ENCODE measurements at places on chromosomes 5 and 9.

- DNase-seq: peak; percentile 38
Measured at GRCh38 chr9:14362175-14362574, 48.2 kb upstream of the NFIB start.

DNA sequence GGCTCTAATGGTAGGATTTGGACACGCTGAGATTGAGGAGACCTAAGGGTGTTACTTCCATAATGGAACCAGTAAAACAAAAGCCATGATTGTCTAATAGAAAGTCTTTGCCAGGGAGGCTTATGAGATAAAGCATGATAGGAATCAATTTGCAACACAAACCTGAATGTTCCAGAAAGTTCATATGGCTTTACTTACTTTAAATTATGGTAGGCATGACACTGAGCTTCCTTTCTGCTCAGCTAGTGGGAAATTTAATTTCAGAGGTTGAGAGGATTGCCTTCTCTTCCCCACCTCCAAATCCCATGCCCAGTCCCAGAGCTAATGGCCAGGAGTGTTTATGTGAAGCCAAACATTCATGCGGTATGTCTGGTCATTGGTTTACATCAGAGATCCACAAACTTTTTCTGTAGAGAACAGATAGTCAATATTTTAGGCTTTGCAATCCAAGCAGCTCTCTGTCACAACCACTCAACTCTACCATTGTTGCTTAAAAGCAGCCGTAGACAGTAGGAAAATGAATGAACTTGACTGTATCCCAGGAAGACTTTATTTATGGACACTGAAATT is 114.5 kb downstream of the UGCG start:
- DNase-seq: no peak

DNA sequence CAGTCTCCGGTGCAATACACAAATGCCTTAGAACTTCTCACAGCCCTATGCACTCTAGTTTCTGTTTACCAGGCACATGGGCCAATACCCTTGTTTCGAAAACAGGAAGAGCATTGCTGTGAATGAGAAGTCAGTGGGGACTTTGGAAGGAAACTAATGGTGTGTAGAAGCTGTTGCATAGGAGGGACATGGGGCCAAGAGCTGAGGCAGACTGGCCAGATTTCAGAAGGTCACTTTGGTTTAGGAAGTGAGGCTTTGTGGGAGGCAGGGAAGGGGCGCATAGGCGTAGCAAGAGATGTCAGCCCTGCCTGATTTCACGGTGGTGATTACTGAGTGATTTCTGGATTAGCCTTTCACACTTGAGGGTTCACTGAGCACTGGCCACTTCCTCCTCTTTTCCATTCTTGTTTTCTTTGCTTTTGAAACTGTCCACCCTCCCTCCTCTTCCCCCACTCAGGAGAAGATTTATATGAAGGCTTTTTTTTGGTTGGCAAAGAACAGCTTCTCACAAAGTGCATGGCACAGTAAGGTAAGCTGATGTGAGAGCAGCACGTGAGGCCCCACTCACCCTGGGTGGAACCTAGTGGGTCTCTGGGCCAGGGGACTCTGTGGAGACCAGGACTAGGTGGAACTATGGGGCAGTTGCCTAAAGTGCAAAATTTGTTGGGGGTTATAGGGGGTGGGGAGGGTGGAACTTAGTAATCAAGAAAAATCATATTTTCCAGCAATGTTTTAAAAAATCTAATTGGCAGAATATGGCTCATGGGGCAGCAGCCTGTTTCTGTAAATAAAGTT is 6.1 kb upstream of the TMEM252 start:
- DNase-seq: no peak

DNA sequence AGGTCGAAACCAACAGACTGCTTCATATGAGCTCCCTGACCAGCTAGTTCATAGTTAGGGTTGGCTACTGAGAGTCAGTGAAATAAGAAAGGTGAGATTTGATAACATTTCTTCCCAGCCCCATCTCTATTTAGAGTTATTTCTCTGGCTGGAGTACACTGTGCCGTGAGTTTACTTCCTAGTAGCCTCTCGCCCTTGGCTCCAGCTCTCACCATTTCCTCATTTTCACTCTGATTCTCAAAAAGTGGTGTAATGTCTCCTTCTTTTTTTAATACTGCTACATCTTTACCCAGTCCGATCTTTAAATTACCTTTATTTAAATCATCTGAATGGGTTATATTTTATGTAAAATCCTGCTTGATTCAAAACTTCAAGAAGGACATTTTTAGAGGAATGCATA is 100.4 kb upstream of the FAM174A start:
- no peak for DNase-seq

GRCh38 chr9:97501177-97501971 is at the start of gene TMOD1:
Gene TMOD1 (plus strand): TSS chr9:97501666. CDS start chr9:97524189, 22,523 bp downstream.
- DNase-seq: no peak

GRCh38 chr5:40502736-40503135 is 177.0 kb upstream of the PTGER4 start:
- no peak for DNase-seq

- DNase-seq: no peak
Measured at GRCh38 chr9:92406477-92406876, 2.1 kb upstream of the OGN start.

DNA sequence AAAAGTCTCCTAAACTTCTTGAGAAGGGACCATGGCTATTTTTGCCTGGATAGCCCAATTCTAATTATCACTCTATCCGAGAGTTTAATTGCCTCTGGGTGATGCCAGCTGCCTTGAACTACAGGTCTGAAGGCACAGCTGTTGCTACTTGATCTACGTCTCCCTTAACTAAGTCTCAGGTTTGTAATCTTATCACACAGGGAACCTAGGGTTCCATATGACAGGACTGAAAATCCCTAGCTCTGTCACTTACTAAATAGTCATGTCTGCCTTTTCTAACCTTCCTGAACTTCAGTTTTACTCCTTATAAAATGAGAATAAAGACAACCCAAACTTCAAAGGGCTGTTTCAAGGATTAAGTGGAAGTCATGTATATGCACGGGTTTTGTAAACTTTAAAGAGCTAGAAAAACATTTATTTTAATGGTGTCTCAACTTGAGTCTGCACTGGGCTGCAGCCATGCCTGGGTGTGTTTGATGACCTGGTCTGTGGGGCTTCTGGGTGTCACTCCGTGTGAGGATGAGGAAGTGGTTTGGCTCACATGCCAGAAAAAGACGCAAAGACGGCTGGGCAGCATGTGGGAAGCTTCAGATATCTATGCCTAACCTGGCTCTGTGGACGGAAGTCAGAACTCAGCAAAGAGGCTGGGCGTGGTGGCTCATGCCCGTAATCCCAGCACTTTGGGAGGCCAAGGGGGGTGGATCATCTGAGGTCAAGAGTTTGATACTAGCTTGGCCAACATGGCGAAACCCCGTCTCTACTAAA is 129.3 kb upstream of the SLC44A1 start:
- peak; percentile 17 for DNase-seq

DNA sequence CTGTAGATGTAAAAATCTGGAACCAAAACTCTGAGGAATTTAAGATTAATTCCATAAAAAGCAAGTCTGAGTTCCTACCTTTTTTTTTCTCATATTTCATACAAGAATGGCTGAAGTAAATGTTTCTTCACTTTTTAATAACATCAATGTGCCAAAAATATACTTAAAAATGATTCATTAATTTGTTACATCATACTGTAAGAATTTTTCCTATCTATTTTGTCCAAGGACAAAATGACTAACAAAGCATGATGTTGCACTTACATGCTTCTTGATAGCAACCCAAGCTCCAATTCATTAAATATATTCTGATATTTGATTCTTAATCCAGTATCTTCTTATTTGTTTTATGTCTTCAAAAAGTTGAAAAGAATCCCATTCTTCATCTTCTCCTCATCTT is 988.3 kb downstream of the TLE1 start:
- no peak for DNase-seq

DNA sequence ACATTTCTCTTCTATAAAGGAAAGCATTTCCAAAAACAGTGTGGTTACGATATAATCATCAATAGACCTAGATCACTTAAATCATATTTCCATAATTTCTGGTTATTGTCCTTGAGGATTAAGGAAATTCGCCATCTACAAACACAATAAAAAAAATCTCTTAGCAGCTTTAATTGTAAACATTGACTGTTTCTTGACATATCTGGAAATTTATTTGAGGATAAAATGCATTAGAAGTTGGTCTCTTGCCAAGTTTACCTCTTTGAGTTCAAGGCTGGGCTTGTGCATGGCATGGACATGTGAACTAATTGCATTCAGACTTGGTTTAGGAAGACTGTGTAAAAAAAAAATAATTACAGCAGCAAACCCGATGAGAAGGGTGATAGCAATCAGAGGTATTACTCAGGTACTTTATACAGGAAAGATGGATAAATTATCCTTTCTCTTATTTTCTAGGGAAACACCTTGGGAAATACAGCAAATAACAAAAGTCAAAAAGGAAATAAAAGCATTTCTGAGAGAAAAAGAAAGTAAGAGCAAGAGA is 237.9 kb downstream of the SLF1 start:
- DNase-seq: no peak

- no peak for DNase-seq
Measured at GRCh38 chr5:108917596-108917995, 169.9 kb downstream of the FER start.

GRCh38 chr5:31707329-31707728 is 68.4 kb downstream of the PDZD2 start:
- DNase-seq: no peak

DNA sequence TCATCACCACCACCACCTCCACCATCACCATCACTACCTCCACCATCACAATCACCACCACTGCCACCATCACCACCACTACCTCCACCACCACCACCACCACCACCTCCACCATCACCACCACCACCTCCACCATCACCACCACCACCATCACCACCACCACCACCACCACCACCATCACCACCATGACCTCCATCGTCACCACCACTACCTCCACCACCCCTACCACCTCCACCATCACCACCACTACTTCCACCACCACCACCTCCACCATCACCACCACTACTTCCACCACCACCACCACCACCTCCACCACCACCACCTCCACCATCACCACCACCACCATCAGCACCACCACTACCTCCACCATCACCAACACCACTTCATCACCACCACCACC is 23.5 kb upstream of the ADCY2 start:
- DNase-seq: no peak

- DNase-seq: no peak
Measured at GRCh38 chr5:73378070-73378469, 70.5 kb downstream of the FOXD1 start.

DNA sequence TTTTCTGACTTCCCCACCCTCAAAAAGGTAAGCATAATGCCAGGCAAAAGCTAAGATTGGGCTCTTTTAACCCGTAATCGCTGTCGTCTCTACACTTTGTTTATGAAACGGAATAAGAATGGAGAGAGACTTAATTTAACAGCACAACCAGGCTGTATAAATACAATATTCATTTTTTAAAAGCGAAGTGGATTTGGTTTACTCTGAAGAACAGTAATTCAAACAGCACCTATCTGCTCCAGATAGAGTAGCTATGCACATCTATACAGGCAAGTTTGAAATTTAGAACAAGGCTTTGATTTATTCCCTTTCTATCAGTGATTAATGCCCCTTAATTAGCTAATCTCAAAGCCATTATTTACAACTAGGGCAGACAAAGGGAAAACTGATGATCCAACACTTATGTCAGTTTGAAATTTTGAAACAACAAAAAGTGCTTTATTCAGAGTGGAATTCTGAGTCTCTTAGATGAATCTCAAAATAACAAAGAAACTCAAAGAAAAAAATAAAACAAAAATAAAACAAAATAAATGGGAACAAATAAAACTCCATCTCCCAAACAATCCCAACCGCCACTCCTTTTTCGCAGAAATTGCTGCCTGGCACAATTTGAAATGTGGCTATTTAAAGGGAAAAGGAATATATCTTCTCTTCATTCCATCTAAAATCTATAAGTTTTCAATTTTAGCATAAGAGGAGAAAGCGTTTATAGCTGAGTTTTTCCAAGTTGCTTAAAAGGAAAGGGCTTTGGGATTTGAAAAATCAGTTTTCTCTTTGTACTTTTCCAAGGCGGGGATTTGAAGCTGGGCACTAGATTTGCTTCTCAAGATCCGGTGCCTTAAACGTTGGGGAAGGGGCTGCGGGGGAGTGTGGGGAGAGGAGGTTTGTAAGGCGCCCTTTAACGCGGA is 298.6 kb downstream of the PARP8 start:
- DNase-seq: no peak

- DNase-seq: no peak
Measured at GRCh38 chr9:89204801-89205200, 26.2 kb upstream of the SHC3 start.

DNA sequence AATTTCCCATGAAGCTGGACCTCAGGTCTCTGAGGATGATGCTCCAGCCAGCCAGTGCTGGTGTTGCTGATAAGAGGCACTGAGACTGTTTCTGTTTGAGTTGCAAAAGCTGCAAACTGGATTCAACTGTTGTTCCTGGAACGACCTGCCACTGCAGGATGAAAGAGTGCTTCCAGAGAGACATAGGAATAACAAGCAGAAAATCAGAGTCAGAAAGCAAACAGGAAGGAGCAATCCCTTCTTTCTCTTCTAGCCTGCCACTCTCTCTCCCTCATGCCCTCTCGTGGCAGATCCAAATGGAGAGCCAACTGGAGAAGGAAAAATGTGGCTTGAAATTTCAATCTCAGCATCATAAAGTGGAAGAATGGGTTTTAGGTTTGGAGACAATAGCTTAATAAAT is 110.4 kb downstream of the STARD4 start:
- no peak for DNase-seq

- DNase-seq: no peak
Measured at GRCh38 chr5:91495699-91496098, 112.6 kb upstream of the ARRDC3 start.

- DNase-seq: no peak
Measured at GRCh38 chr9:131475956-131476776, 26.6 kb upstream of the POMT1 start.

GRCh38 chr9:14243514-14244042 is 70.4 kb downstream of the NFIB start:
- DNase-seq: no peak

DNA sequence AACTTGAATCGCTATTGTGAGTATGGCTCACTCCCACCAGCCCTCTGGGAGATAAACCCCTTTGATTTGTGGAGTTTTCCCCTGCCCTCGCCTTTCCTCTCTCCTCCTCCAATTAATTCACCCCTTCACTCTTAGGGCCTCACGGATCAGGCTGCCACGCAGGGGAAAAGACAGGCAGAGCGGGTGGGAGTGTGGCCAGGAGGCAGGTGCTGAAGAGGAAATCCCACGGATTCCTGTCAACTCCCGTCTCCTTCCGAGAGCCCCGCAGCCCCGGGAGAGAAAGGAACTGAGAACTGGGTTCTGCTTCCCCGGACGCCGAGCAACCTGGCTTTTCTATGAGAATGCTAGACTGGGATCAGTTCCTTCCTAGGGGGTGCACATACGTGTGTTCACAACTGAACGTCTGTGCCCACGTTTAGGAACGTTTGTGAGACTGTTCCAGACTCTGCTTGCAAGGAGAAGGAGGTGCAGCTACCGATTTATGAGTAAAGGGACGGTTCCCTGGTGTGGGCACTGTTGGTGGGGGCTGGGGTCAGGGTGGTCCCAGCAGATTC is 314.5 kb upstream of the TLE4 start:
- DNase-seq: no peak

GRCh38 chr5:95076395-95077185 is 208.3 kb downstream of the MCTP1 start:
- DNase-seq: no peak

All from GM04503 (cell line).